Occipital lobe (tissue), 3 donors: ENCODE measurements at places on chromosomes 5 and 9. TPM values are rescaled to one million over a fixed set of nuclear protein-coding genes. Genes with fewer than 3 reads are reported as not detected.

CACNA1B gene
- total RNA-seq: 35.6 TPM

GRCh38 chr5:76016258-76016657 lies 66.9 kb upstream of the SV2C start:
- DNase-seq: no peak

KCNV2 gene
- not detected for total RNA-seq

DNA sequence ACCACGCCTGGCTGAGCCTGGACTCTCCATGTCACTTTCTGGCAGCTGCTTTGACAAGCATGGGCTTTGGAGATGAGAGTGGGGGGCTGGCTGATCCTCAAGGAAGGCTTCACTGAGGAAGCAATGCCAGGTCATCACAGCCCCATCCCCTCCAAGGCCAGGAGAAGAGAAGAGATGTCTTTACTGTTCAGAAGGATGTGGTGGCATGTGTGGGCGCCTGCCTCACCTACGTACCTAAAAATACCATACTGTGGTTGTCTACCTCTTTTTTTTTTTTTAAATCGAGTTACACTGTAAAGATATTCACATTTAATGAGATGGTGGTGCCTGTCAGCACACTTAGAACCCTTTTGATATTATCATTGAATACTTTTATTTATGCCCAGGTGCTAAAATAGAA lies 26.4 kb upstream of the CTNNA1 start:
- no peak for DNase-seq

OR1Q1 gene
- not detected for total RNA-seq

PCDHGB3 gene
- 12.3 TPM for total RNA-seq

DNA sequence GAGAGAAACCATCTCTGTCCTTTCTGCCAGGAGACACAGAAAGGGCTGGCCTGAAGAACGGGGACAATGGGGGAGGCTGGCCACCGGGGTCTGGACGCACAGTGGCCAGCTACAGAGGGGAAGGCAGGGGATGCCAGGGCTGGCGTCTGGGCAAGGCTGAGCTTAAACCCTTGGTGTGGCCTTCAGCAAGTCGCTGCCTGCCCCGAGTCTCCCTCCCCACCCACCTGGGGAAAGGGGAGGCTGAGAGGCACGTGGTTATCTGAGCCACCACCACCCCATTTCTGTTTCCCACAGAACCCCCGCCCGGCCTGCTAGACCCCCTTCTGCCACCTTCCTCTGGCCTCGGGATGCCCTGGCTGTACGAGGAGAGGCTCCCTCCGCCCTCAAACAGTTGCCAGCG lies 115.3 kb downstream of the VAV2 start:
- DNase-seq: no peak

DNA sequence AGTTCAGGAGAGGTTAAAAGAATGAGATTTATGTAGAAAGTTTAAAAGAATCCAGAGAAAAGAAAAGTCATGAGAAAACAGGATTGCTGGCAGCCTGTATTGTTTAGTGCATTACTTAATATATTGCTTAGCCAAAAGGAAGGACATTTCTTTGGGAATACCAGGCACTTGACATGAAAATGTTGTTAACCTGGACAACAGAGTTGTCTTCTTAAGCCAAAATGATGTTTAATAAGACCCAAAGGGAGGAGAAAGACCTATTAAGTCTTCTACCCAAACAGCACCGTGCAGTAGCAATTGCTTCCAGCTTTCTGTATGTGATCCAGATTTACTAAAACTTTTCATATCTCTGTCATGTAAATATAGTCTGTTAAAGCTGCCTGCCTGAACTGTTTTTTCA lies 74.0 kb upstream of the PRLR start:
- no peak for DNase-seq

TMOD1 gene
- total RNA-seq: 22.8 TPM

CNTNAP3 gene
- total RNA-seq: 120 TPM

- DNase-seq: no peak
Observed at GRCh38 chr9:37339923-37340322, 82.6 kb upstream of the GRHPR start.

HTR1A gene
- total RNA-seq: 18.2 TPM

DNA sequence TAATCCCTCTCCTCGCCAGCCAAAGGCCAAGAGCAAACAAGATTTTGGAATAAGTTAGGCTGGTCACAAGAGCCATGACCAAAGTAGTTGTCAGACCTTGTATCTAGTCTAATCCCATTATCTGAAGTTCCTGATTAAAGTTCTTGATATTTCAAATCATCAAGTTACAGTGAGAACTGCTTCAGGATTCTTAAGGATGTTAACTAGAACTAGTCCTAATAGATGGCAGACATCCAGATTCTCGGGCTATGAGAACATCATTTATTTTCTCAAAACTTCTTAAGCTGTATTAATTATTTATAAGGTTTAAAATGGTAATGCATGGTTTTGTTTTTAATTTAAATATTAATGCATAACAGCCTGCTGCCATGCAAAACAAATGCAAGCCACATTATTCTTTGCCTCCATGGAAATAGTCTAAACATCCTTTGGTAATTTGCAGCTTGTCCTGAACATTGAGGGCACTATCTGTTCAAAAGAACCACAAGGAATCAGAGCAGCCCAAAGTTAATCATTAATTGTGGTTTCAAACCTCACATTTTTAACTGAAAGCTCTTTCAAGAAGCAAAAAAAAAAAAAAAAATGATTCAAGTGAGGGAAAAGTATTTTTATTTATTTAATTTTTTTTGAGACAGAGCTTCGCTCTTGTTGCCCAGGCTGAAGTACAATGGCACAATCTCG lies 95.1 kb downstream of the TTC39B start:
- no peak for DNase-seq

- DNase-seq: no peak
Observed at GRCh38 chr5:128671943-128672342, 133.9 kb upstream of the FBN2 start.

GRCh38 chr9:22229069-22229468 lies 217.6 kb upstream of the DMRTA1 start:
- DNase-seq: no peak
